HT1080 (cell line): ENCODE measurements at places on chromosomes 12 and 14. TPM values are rescaled to one million over a fixed set of nuclear protein-coding genes. Genes with fewer than 3 reads are reported as not detected.

The MUCL1 gene
- total RNA-seq: not detected in 2 replicates

The TUNAR gene
- 0.43 TPM in 1 of 2 replicates, not detected in the other for total RNA-seq

DNA sequence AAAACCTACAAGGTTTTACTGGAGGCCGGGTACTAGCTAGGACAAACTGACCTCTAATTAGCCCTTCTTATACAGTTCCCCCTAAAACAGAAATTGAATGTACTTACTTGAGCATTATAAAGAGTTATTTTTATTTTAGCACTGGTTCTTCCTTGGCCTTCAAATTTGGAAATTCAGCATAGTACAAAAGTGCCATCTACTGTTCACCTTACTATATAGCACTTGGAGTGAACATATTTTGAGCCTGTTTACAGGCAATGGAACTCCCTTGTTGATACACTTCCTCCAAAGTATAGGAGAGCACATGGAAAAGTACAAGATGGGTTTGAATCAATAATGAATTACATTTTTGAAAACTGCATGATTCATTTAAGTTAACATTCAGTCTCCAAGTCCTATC, 3.9 kb upstream of the POC1B start:
- peak; percentile 56 for DNase-seq

DNA sequence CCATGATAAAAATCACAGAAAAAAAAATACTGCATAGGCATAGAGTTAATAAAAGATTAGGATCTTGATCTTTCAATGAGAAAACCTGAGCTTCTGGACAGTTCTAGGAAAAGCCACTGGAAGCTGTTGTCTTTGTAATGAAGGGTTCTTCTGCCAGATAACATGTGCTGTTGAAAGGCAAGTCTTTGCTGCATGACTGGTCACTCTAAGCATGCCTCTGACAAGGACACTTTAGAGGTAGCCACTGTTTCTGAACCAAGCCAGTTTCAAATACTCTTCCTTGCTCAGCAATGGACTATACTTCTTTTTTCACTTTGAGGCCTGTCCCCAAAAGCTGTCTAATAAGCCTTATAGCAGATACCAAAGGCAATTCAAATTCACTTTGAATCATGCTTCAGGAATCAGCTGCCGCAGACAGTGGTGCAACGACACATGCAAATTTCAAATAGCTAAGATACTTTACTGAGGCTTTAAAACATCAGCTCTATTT, 70.2 kb downstream of the BTG1 start:
- no peak for DNase-seq
